ENCODE measurements at places on chromosomes 11 and 22.

DNA sequence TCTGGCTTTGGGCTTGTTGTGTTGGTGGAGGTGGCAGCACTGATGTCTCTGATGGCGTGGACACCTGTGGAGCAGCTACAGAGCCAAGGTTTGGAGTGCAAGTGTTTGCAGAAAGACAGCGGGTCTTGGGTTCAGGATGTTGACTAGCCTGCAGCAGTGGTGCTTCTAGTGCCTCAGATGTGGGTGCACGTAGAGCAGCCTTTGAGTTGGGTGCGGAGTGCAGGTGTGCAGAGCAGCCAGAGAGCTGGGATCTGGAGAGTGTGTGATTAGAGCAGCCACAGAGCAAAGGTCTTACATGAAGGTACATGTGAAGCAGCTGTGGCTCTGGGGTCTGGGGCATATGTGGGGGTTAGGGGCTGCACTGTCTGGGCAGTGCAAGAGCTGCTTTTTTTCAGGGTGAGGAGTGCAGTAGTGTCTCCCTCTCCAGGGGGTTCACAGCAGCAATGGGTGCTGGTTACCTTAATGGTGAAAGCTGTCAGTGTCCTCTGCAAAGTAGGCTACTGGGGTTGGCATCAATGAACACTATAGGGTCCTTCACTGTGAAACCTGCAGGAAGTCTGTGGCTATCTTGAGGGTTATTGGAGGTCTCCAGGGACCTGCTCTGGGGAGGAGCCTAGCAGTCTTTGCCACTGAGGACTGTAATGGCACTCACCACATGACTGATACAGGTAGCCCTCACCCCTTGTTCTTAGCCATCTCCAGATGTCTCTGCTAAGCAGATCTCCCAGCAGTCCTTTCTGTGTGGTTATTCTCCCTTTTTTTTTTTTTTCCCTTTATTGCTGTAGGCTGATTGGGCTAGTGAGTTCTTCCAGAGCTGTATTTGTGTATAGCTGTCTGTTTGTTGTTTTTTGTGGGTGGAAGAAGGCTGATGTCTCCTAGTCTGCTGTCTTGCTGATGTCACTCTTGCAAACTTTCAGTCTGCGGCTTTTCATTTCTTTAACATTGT lies 14.3 kb downstream of the BIRC2 start:
- no peak for ATAC-seq
- no peak overlapping the region for H3K27ac ChIP-seq
- no peak overlapping the region for H3K4me3 ChIP-seq
- H3K27me3 ChIP-seq: no peaks in the 10 kb centered on the region

GRCh38 chr11:113675003-113675561 lies 31.0 kb downstream of the TMPRSS5 start:
- H3K27ac ChIP-seq: no peak overlapping the region
- no peak for ATAC-seq
- H3K4me3 ChIP-seq: no peak overlapping the region
- H3K27me3 ChIP-seq: no peaks in the 10 kb centered on the region
- no peaks in the 10 kb centered on the region for H3K36me3 ChIP-seq
- no peaks in the 10 kb centered on the region for H3K4me1 ChIP-seq

GRCh38 chr11:3103076-3103475 lies 45.9 kb upstream of the CARS1 start:
- no peak overlapping the region for H3K27ac ChIP-seq
- H3K27me3 ChIP-seq: no peaks in the 10 kb centered on the region
- H3K36me3 ChIP-seq: no peaks in the 10 kb centered on the region
- no peak overlapping the region for H3K4me3 ChIP-seq
- ATAC-seq: no peak
- peaks cover 12% of the 10 kb centered on the region for H3K4me1 ChIP-seq

DNA sequence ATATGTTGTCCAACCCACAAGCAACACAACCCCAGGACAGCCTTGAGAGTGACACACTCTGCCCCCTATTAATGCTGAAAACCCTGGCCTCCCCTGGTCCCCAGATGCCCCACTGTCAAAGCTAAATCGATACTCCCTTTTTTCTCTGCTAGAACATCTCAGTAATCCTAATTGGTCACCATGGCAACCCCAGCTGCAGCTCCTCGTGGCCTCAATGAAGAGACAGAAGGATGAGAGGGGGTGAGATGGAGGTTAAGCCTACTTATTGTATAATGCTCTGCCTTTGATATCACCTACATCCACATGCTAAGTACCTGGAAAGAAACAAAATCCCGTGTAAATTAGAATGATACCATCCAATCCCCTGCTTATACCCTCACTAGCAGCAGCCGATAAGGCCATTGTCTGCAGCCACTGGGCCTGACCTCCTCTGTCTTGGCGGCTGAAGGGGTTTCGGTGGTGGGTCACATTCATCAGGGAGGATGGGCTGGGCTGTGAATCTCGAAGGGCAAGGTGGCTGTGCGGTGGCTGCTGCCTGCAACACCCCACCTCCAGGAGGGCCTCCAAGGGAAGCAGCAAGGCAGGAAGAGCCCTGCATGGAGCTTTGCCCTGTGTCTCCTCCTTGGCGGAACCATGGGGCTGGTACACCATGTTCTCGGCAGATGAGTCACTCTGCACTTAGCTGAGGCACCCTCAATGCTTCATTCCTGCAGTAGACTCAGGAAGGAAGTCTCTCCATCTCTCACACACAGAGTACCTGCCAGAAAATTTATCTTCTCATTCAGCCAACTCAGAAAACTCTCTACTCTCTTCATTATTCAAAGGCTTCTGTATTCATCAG lies 399.5 kb downstream of the BUD13 start:
- no peak for ATAC-seq
- H3K4me1 ChIP-seq: no peaks in the 10 kb centered on the region
- H3K36me3 ChIP-seq: no peaks in the 10 kb centered on the region
- no peak overlapping the region for H3K4me3 ChIP-seq
- H3K27ac ChIP-seq: no peak overlapping the region

- H3K27ac ChIP-seq: peak overlapping the region; percentile 98
- H3K27me3 ChIP-seq: no peaks in the 10 kb centered on the region
- no peak for ATAC-seq
- peaks cover 23% of the 10 kb centered on the region for H3K36me3 ChIP-seq
- H3K4me3 ChIP-seq: no peak overlapping the region
Observed at GRCh38 chr11:75326439-75326810, 25.0 kb downstream of the ARRB1 start.

DNA sequence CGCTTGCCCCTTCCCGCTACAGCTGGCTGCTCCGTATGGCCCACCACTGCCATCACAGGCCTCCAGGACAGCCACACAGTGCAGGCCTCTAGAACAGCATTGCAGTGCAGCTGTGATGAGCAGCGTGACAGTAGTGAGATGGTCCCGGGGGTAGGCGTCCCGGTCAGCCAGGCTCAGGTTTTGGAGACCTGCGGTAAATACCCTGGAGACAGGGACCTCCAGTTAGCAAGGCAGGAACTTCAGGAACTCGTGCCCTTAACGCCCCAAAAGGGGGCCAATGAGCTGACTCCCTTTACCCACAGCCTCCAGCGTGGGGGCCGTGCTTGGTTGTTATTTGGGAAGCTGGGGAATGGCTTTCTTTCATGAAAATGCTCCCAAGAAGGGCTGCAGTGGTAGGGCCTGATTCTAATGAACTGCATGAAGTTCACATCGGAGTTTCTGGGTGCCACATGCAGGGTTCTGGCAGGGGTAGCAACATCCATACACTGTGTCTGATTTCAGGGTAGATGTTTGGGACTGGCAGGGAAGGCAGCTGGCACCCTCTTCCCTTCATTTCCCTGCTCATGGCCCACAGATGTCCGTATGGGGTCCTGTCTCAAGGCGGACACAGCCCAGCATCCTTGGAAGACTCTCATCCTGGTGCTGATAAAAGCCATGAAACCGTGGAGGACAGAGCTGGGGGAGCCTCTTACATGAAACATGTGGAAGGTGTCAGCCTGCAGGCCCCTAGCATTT lies 440.5 kb downstream of the TBC1D22A start:
- H3K36me3 ChIP-seq: no peaks in the 10 kb centered on the region
- H3K4me3 ChIP-seq: no peak overlapping the region
- no peak for ATAC-seq
- no peaks in the 10 kb centered on the region for H3K4me1 ChIP-seq
- H3K27ac ChIP-seq: no peak overlapping the region
- peaks cover 82% of the 10 kb centered on the region for H3K27me3 ChIP-seq

All from gastroesophageal sphincter (tissue), 4 donors.